Activated naive CD8-positive, alpha-beta T cell treated with anti-CD3 and anti-CD28 coated beads, Interleukin-2, amount 50 U/mL, for 16 hours (primary cell): ENCODE measurements at places on chromosomes 12 and 14.

DNA sequence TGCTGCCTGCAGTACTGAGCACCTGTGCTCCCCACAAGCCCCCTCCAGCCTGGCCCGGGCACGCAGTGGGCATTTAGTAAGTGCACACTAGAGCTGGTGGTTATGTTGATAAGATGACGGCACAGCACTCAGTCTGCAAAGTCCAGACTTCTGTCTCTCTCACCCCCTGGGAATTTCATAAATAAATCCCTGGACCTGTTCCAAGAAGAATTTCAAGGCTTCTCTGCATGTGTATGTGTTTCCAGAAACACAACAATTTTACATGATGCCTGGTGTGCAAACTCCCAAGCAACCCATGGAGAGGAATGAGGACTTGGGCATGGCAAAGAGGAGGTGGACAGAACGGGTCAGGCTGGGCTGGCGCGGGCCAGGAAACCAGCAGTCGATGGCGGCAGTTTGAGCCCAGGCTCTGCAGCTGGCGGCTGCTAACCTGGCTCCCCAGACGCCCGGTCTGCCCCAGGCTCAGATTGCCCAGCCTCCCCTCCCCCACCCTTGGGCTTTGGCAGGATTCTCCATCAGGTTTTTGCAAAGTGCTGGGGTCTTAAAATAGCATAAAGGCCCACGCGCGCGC, 10.4 kb upstream of the ACVR1B start:
- no peak for DNase-seq

- DNase-seq = no peak
Observed at GRCh38 chr14:83583201-83583600, 1946.7 kb upstream of the FLRT2 start.

- no peak for DNase-seq
Observed at GRCh38 chr12:123712780-123713319, 697 bp downstream of the ATP6V0A2 start.

GRCh38 chr14:102485693-102486512, 23.7 kb downstream of the ANKRD9 start:
- no peak for DNase-seq

- no peak for DNase-seq
Observed at GRCh38 chr12:49527361-49528130, 11.3 kb upstream of the KCNH3 start.

DNA sequence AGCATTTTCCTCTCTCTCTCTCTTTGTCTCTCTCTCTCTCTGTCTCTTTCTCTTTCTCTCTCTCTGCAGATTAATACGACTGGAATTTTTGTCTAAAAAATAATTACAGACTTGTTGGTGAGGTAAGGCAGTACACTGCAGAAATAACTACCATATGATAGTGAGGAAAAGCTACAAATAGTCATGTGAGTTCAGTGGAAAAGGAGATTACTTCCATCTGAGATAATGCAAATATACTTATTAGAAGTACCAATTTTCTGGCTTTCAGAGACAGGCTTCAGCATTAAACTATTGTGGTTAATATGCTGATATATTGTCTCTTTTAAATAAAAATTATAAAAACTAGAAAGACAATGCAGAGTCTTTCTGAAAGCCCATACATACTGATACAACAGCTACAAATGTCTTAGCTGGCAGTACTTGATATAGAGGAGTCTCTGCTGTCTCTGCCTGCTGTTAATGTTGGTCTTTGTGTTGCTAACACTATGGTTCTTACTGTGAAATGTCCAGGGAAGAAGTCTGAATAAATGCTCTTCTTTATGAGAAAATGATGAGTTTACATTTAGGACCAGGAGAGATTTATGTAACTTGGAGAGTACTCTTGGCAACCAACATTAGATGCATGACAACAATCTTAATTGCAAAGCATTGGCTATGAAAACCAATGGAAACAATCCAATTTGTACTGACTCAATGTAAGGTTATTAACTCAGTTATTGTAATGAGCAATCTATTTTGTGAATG, 167.0 kb downstream of the LRFN5 start:
- DNase-seq = no peak

DNA sequence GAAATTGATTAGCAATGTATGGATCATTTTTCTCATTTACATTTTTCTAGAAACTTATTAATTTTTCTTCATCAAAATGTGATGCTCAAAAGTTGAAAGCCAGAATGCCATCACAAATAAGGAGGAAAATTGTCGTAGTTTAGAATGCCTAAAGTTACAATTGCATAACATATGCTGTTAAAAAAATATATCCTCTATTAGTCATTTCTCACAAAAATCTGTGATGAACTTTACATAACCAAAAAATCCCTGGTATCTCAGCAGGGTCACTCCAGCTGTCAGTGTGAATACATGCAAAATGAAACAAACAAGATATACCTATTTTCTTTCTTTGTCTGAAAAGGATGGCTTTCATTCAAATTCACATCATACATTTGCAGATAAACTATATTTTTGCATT, 358.9 kb downstream of the PAWR start:
- no peak for DNase-seq

GRCh38 chr12:118635276-118635675, 258.9 kb downstream of the SUDS3 start:
- no peak for DNase-seq

- no peak for DNase-seq
Observed at GRCh38 chr14:74545386-74545785, 51.8 kb downstream of the ISCA2 start.

DNA sequence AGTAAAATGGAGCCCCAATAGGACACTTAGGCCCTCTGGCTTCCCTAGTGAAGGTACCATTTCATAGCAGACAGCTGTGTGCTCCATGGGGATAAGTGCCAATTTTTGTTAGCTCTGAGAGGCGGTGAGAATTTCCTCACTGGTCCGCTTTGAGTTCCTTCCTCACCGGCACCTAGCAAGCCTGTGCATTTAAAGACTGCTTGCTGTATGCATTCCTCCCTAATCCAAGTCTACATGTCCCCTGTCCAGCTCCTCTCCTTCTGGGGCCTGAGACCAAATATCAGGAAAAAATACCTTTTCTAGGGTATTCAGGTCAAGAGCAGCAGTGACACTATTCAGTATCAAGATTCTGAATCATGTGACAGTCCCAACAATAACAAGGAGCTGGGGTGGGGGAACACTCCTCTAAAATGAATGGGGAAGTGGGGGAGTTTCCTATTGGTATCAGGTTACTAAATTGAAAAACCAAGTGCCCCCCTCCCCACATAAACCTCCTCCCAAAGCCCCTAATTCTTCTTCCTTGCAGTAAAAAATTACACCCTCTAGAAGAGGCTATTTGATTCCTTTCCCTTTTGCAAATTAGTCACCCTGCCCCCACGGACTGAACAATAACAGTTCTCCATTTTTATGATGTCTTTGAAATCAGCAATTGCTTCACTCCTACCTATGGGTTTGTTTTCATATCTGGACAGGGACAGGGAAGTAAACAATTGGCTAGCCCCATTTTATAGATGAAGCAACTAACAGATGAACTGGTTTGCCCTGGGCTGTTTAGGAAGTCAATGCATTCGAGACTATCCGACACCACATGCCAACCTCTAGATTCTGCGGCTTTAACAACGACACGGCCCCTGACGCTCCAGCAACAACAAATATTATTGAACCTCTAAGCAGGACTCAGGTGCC, 28.9 kb downstream of the BCL11B start:
- DNase-seq = no peak

DNA sequence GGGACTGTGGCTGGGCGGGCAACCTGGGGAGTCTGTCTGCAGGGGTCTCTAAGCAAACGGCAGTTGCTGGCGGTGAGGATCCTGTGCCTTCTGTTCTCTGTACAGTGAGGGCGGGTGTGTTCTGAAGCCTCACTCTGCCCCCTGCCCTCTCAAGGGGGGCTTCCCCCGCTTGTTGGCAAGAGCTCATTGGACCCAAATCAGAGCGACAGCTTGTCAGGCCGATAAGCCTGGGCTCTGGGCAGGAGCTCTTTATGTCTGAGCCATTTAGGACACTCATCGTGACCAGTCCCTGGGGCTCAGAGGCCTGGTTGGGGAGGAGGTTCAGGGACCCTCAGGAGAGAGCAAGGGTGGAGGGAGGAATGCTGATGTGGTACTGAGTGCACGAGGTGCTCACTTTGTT, 136.0 kb downstream of the TSPAN9 start:
- no peak for DNase-seq

DNA sequence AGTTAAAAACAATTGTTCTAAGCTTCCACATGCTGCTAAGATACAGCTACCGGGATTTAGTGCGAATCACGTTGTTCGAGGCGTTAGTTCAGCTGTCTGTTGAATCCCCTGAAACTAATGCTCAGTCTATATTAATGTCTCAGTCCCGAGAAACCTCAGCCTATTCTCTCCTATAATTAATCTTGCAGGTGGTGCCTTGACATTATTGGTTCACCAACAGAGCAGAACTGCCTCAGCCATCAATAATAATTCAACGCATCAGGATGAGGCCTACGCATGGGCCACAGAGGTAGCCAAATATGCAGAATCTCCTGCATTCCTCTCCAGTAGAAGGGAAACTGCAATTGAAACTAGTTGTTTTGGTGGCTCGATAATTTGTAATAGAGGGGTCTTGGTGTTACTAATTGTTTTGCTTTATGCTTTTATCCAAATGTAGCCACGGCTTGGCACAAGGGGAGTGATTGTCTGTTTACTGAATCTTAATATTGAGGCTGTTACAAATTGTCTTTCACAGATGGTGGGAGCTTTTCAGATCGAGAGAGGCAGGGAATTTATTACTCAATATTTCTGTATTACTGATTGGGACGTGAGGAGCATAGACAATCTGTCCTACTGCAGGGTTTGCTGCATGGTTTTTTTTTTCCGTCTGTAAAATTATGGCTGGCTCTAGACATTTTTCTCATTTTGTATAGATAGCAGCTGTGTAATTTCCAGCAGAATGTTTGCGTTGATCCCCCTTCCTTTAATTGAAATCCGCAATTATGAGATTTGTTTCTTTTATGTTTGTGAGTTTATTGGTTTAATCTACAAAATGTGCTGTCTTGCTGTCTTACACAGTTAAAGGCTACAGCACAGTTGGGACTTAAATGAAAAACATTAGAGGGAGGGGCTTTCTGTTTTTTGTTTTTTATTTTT, 1036.5 kb upstream of the NOVA1 start:
- no peak for DNase-seq

DNA sequence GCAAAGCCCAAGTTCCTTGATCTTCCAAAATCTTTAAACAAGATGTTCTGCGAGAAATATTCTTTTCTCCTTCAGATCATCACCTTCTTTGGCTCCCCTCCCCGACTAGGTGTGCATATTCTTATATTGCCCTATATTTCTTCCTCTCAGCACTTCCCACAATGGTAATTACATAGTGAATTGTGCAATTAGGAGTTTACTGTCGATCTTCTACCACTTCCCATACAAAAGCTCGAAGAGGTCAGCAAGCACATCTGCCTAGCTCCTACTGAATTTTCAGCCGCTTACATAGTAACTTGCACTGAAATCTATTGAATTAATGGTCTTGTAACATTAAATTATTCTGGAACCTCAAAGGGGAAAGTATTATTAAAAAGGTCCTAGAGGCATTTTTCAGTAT, 16.7 kb downstream of the OSBPL8 start:
- DNase-seq = no peak

GRCh38 chr12:9796971-9797370, 30.3 kb upstream of the KLRF1 start:
- DNase-seq = no peak

- no peak for DNase-seq
Observed at GRCh38 chr14:23431486-23431885, 4.0 kb downstream of the MYH7 start.

- no peak for DNase-seq
Observed at GRCh38 chr12:106919910-106920544, 35.7 kb upstream of the TMEM263 start.

- DNase-seq = no peak
Observed at GRCh38 chr12:45402288-45402687, 186.4 kb downstream of the ANO6 start.

DNA sequence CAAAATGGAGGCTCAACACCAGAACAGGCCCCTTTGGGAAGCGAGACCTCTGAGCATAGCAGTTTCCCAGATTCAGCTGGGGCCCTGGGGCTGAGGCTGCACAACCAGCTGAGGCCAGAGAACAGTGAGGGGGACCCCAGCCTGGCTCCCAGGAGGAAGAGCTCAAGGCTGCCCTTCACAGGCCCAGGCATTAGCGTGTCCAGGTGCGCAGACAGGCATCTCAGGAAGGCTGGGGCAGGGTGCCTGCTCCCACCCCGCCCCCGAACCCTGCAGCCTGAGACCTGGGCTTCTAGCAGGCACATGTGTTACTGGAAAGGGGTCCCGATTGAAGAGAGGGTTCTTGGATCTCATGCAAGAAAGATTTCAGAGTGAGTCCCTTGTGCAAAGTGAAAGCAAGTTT, 27.2 kb downstream of the CALM1 start:
- DNase-seq = no peak

- no peak for DNase-seq
Observed at GRCh38 chr12:62523619-62524018, 57.0 kb downstream of the MON2 start.

GRCh38 chr14:53226553-53226952, 73.4 kb upstream of the DDHD1 start:
- DNase-seq = no peak

DNA sequence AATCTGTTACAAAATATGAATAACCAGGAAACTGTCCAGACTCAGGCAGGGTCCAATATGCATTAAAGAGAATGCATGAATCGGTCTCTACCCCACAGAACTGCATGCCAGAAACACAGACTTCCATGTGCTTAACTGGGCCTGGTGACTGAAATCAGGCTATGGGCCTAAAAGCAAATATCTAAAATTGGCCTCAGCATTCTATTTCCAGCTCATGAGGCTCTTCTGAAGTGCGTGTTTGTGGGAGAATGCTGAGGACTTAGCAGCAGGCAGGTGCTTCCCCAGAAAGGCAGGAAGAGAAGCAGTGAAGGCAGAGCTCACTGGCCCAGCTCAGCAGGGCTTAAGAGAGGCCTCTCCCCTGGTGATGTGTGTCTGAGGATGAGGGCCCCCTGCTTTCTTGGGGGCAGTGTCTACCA, 48.5 kb downstream of the ADGRD1 start:
- no peak for DNase-seq

GRCh38 chr12:10562306-10562933, 51.0 kb downstream of the MAGOHB start:
- no peak for DNase-seq

GRCh38 chr14:58107947-58108552, 44.0 kb downstream of the ARMH4 start:
- no peak for DNase-seq

DNA sequence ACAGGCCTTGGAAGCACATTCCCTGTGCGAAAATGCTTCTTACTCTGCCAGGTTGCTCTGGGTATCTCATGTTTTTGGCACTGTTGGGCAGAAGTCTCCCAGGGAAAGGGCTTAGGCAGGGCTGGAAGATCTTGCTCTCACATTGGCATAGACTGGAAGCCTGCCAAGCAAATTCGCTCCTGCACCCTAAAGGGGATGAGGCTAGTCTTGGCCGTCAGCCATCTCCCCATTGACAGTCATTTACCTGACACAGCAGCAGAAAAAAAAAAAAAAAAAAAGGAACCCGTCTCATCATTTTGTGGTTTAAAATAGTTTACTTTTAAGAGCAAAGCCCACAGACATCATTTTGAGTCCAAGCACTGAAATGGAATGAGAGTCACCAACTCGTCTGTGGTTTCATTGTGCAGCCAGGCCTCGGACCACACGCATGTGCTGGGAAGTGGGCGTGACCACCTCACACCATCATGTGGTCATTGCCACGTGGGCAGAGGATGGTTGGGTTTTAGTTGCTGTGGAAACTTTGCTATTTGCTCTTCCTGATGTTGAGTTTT, 84.8 kb downstream of the NRXN3 start:
- DNase-seq = no peak

- DNase-seq = no peak
Observed at GRCh38 chr14:73424453-73424852, 33.9 kb downstream of the NUMB start.

GRCh38 chr12:91913124-91913523, 232.5 kb downstream of the BTG1 start:
- DNase-seq = no peak

- DNase-seq = no peak
Observed at GRCh38 chr14:24432259-24433131, 2.7 kb downstream of the KHNYN start.
